ENCODE measurements at places on chromosomes 6 and 20.
A peak's percentile ranks its signal among the peaks of the same experiment; 100 is the strongest.

- DNase-seq: no peak
Observed at GRCh38 chr20:61797200-61797599, 268.5 kb downstream of the TAF4 start.

DNA sequence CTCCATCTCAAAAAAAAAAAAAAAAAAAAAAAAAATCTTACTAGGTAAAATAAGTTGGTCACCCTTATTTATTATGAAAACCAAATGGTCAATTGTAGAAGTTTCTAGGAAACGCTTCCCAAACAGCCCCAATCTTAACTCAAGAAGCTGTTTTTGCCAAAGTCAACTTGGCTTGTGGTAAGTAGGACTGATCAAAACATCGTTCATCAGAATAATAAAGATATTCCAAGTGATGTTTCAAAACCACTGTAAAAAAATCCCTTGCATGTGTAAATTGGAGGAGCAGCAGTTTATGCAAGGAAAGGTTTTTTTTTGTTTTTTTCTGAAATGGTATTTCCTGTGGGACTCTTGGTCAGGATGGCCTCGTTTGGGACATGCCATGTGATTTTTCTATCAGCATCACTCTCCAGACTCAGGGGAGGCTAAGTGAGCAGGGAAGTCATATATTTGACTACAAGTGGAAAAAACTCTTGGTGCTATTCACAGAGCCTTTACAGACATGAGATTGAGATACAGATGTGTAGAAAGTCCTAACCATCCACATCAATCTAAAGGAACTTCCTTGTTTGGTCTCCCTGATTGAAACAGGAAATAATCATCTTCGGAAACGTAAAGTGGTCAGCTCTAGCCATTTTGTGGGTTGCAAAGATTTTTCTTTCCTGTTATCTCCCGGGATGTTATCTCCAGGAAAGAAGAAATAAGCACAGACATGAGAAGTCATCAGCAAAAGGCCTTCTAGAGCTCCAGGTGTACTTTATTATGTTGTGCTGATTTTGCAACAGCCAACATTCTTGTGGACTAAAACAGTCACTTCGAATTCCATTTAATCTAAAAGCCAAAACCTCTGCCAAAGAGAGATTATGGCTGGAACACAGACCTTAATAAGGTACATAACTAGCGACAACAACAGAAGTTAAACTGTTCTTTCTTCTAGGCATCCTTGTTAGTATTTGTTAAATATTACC is 177.8 kb downstream of the EDN1 start:
- no peak for DNase-seq

- DNase-seq: no peak
Observed at GRCh38 chr6:156620331-156620730, 156.8 kb upstream of the ARID1B start.

DNA sequence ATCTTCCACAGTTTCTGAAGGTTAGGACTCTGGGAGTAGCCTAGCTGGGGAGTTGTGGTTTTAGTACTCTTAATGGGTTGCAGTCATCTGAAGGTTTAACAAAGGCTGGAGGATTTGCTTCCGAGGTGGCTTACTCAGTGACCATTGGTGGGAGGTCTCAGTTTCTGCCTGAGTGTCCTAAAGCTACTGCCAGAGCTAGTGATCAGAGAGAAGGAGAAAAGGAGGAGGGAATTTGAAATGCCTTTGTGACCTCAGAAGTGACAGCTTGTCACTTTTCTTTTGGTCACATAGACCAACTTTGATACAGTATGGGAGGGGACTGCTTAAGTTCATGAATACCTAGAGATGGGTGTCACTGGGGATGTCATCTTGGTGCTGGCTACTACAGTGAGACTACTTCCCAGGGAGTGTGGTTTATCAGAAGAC is 41.3 kb downstream of the NCOA3 start:
- DNase-seq: no peak

DNA sequence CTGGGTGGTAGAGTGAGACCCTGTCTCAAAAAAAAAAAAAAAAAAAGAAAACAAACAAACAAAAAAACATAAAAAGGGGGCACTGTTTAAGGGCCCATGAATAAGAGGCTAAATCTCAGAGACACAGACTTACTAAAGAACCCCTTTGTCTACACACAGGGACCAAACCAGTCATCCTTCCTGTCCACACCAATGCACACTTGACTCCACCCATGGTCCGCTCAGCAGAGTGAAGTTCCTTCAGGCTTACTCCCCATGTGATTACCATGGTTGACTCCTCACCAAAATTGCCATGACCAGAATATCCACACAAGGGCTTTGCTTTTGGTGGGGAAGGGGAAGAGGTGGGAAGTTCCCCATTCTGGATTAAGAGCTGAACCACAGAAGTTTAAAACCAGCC is 19.4 kb upstream of the REPS1 start:
- DNase-seq: no peak

- peak; percentile 59 for DNase-seq
Observed at GRCh38 chr20:44075191-44075949, 111.6 kb downstream of the JPH2 start.

- DNase-seq: no peak
Observed at GRCh38 chr6:47671777-47672176, 26.6 kb upstream of the ADGRF4 start.

GRCh38 chr6:37048851-37049757 is 43.6 kb downstream of the FGD2 start:
- DNase-seq: no peak

DNA sequence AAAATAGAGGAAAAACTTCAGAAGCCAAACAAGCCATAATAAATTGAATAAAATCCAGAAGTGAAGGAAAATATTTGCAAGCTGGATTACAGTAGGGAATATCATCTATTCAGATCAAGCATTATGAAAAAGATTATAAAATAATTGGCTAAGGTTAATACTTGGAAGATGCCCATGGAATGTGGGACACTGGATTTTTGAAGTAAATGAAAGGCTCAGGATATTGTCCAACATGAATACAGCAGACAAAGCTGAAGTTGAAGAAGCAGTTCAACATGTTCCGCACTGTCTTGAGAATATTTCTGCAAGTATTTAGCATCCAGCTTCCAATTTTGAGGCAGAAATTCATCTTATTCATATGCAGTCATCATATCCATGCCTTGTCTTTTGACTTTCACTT is 1278.4 kb upstream of the GJE1 start:
- DNase-seq: no peak

DNA sequence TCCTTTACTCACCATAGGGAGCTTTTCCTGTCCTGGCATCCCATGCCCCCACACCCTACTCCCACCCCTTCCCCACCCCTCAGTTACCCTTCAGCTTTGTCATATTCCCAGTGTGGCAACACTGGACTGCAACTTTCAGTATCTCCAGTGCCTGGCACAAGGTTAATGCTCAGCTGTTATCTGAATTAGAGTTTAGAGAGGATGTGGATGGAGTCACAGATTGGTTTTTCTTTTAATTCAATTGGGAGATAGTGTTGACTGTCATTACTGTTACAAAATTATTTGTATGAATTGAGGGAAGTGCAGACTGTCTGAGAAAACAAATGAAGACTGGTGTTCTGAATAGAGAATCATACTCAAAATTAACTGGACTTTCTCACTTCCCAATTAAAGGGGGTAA is 89.9 kb downstream of the TULP4 start:
- DNase-seq: no peak

- DNase-seq: no peak
Observed at GRCh38 chr6:113772961-113773360, 84.2 kb upstream of the MARCKS start.

- peak; percentile 58 for DNase-seq
Observed at GRCh38 chr6:31125586-31126363, 5.5 kb upstream of the CDSN start.

DNA sequence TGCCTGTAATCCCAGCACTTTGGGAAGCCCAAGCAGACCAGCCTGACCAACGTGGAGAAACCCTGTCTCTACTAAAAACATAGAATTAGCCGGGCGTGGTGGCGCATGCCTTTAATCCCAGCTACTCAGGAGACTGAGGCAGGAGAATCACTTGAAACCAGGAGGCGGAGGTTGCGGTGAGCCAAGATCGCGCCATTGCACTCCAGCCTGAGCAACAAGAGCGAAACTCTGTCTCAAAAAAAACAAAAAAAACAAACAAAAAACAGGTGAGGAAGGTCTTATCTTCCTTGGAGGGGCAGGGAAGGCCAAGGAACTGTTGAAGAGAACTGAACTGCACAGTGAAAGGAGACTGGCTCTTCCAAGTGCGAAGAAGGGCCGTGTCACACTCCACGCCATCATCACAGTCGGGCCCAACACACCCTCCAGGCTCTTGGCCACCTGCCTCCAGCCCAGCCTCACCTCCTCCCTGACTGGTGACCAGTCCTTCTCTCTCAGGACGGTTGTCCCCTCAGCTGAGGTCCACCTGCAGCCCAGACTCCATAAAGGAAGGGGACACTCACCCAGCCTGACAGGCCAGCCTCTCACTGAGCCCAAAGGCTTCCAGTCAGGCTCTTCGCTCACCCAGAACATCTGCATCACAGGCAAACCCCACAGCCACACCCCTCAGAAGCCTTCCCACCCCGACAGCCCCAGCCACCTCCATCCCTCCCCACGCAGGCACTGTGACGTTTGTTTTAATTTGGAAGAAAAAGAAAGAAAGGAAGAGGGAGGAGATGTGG is 4.1 kb downstream of the ZC3H12D start:
- no peak for DNase-seq

DNA sequence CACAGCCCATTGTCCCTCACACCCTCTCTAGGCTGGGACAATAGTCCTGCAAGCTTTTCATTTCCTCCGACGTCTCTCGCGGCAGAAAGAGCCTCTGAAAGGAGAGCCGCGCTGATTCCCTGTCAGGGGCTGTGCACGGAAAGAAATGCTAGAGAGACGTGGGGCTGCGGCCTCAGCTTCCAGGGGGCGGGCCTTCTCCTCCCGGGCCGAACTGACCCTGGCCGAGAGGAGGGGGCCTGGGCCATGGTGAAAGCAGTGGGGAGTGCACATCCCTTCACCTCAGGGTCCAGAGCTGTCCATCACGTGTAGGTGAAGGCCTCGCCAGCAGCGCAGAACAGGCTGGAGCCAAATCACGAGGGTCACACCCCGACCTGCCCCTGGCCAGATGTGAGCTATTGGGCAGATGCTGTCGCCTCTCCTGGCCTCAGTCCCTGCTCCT is 220.4 kb downstream of the TAF4 start:
- DNase-seq: no peak

- no peak for DNase-seq
Observed at GRCh38 chr6:20644667-20645370, 110.6 kb downstream of the CDKAL1 start.

- no peak for DNase-seq
Observed at GRCh38 chr6:111154981-111155380, 67.7 kb downstream of the SLC16A10 start.

- DNase-seq: no peak
Observed at GRCh38 chr6:112774319-112774718, 427.2 kb downstream of the RFPL4B start.

GRCh38 chr20:31722257-31723068 is at the start of gene BCL2L1:
Gene BCL2L1 (minus strand): TSS chr20:31722868. CDS start chr20:31722218, 650 bp downstream.
- DNase-seq: peak; percentile 87

DNA sequence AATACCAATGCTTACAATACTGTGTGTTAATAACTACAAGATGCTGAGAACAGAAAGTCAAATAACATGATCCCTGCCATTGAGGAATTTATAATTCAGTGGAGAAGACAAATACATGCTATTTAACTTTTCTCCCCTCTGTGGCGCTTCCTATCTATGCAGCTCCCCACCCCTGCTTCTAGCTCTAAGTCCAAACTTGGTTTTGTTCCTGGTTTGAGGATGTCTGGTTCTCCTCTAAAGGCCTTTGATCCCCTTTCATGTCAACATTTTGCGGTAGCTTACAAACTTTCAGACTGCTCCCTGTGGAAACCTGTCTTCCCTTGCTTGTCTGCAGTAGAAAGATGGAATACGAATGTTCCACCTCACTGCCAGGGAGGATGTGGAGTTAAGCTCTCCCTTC is 18.4 kb upstream of the REPS1 start:
- no peak for DNase-seq

DNA sequence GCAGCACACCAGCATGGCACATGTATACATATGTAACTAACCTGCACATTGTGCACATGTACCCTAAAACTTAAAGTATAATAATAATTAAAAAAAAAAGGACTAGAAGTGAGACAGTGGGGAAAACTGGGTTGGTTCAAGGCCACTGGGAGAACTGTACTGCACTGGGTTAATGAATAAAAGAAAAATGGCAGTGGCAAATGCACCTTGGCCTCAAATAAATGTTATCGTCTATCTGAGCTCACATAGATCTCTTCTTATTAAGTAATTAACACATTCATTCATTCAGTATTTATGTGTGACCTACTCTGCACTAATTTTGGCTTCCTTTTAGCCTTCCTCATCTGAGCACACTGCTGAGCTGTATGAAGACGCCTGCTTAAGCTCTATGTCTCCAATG is 17.5 kb downstream of the CITED2 start:
- no peak for DNase-seq

DNA sequence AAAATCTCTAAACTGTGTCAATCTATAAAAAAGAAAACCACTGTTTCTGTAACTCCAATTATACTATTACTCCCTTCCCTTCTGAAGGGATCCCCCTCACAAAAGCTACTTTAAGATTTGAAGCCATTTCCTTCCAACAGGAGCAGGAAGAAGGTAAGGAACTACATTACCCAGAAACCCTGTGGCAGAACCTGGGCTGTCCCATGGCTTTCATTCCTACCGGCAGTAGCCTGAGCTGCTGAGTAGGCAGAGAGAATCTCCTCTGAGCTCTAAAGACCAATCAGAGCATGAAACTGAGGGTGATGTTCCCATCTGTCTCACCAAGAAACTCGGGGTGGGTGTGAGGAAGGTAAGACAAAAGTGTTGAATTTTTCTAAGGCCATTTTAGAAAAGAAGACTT is 108.0 kb upstream of the LRFN2 start:
- DNase-seq: no peak

DNA sequence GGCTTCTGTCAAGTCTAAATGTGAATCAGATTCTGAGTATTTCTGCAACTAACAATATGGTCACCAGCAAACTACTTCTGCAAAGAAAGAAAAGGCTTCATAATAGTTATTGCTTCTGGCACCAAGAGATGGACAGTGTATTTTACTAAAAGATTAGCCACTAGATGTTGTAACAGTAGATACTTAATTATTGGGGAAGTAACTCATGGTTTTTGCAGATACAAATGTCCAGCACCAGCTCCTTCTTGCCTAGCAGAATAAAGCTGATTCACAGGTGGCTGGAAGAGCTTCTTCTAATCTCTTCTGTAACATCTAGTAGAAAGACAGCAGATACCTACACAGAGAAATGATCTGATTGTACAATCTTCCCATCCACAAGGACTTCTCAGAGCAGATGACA is 21.2 kb downstream of the ATXN1 start:
- DNase-seq: no peak

DNA sequence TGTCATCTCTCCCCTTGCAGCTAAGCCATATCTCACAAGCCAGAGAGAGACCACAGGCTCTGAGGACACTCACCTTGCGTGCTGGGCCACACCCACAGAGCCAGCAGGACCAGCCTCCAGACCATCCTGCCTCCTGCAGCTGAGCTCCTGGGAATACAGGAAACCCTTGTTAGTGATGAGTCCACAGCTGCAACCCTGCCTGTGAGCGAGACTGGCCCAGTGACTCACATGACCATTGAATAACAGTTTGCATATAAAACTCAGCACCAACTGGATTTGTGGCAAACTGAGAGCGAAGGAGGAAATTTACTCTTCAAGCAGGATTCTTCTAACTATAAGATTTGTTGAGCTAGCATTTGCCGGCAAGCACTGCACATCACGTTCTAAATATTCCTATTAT is 3.0 kb downstream of the THBS2 start:
- DNase-seq: peak; percentile 17

Measured in left lung (tissue), 14 donors.